ENCODE measurements at places on chromosomes 5 and 9. TPM values are rescaled to one million over a fixed set of nuclear protein-coding genes. Genes with fewer than 3 reads are reported as not detected.
A peak's percentile ranks its signal among the peaks of the same experiment; 100 is the strongest.

Gene HMGCR
- 99.9 TPM for total RNA-seq

Gene TXNDC8
- total RNA-seq = not detected

Gene CNTNAP3B
- total RNA-seq = not detected

Gene NOL6
- 86.7 TPM for total RNA-seq

Gene EGR1
- 54.6 TPM for total RNA-seq

GRCh38 chr9:128406848-128407391, 13.7 kb upstream of the CERCAM start:
- H3K4me1 ChIP-seq = no peaks in the 10 kb centered on the region
- H3K27ac ChIP-seq = no peak overlapping the region
- no peaks in the 10 kb centered on the region for H3K36me3 ChIP-seq
- peaks cover 33% of the 10 kb centered on the region for H3K27me3 ChIP-seq
- H3K4me3 ChIP-seq = no peak overlapping the region

GRCh38 chr9:89532478-89532877, 34.6 kb upstream of the SEMA4D start:
- peak overlapping the region; percentile 87 for H3K27ac ChIP-seq
- H3K27me3 ChIP-seq = no peaks in the 10 kb centered on the region

- H3K27ac ChIP-seq = no peak overlapping the region
- peaks cover 28% of the 10 kb centered on the region for H3K27me3 ChIP-seq
These were observed 859 bp upstream of the GRIA1 start for GRCh38 chr5:153489611-153490010.

DNA sequence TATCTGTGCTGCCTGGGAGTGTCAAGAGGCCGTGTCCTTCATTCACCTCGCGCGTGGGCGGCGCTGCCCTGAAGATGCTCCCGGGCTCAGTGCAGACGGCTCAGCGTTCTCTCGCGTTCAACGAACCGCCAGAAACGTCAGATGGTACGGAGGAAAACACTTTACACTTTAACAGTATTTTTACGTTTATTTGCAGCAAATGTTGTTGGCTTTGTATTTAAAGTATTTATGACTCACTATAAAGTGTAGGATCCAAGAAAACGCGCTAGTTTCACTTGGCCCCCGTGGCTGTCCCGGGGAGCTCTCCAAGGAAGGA, 544 bp upstream of the ERCC6L2 start:
- H3K27ac ChIP-seq = no peak overlapping the region
- H3K36me3 ChIP-seq = peaks cover 53% of the 10 kb centered on the region
- peak; percentile 88 for DNase-seq
- H3K4me1 ChIP-seq = peaks cover 35% of the 10 kb centered on the region

- no peak overlapping the region for H3K27ac ChIP-seq
- no peak for DNase-seq
- peaks cover 11% of the 10 kb centered on the region for H3K27me3 ChIP-seq
- no peak overlapping the region for H3K4me3 ChIP-seq
- H3K36me3 ChIP-seq = no peaks in the 10 kb centered on the region
These were observed 5.8 kb downstream of the DCANP1 start for GRCh38 chr5:135441350-135441831.

GRCh38 chr5:122181863-122182262, 52.5 kb downstream of the ZNF474 start:
- H3K27me3 ChIP-seq = no peaks in the 10 kb centered on the region
- no peak overlapping the region for H3K4me3 ChIP-seq
- H3K27ac ChIP-seq = no peak overlapping the region
- no peak for DNase-seq
- H3K4me1 ChIP-seq = no peaks in the 10 kb centered on the region
- no peaks in the 10 kb centered on the region for H3K36me3 ChIP-seq
